ENCODE measurements at places on chromosomes 1 and 21.

DNA sequence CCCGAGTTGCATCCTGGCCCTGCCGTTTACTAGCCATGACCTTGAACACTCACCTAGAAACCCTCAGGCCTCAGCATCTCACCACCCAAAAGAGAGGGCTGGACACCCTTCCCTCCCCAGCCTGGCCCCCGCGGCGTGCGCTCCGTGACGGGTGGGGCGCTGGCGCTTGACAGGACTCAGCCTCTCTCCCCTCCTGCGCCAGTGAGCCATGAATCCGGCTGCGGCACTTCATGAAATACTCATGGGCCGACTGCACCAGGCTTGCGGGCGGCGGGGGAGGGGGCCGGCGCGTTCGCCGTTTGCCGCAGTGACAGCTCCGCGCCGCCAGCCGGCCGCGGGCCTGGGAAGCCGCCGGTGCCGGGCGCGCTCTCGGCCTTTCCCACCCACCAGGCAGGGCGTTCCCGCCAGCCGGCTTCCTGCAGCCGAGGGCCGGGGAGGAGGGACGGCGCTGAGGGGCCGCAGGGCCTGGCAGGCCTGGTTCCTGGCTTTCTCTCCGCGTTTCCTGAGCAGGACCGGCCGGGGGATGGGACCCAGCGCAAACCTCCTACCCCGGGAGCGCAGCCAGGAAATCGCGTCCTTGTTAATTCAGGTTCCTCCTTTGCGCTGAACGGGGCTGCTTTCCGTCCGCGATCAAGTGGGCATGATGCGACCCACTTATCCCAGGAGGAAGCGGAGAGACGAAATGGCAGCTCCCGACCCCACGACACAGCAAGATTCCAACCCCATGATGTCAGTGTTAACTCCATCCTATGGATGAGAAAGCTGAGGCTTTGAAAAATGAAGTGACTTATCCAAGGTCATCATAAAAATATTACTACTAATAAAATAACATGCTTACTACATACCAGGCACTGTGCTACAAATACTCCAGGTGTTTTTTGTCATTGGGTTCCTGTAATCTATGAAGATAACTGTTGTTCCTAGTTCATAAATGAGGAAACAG is 9.1 kb upstream of the LUZP1 start:
- peak; percentile 69 for DNase-seq

GRCh38 chr1:159184201-159184600 is 12.8 kb downstream of the CADM3 start:
- DNase-seq, result no peak

GRCh38 chr1:20184481-20184900 is 1.4 kb upstream of the UBXN10 start:
- no peak for DNase-seq

GRCh38 chr1:19484338-19484797 is 971 bp downstream of the CAPZB start:
- peak; percentile 10 for DNase-seq

DNA sequence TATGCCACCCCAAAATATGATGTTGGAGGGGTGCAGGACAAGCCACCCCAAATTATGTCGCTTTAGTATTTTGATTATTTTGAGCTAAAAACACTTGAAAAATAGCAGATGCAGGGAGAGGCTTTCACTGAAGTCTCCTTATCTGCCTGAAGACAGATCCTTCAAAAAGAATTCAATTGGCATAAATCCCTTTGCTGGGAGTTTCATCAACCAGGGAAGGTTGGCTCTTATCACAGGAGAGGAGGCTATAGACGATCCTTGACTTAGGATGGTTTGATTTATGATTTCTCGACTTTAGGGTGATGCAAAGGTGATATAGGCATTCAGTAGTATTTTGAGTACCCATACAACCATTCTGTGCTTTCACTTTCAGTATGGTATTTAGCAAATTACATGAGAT is 97.8 kb upstream of the CAMK1G start:
- DNase-seq, result no peak

Data from neural crest cell (in vitro differentiated cells).